ENCODE measurements at places on chromosomes 12 and 14.

DNA sequence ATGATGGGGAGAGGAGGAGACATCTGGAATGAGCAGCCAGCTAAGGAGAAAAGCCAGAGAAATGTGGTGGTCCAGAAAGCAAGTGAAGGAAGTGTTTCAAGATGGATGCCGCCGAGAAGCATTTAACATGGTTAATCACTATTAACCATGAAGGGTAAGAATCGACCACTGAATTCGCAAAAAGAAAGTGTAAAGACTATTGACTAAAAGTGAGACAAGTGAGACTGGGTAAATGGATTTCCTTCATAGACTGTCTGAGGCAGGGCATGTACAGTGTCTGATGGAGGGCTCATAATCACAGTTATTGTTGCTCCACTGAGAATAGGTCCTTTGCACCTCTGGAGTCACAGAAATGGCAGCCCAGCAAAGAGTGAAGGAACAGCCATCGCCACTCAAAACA, 25.3 kb upstream of the CLMN start:
- no peak for DNase-seq

- DNase-seq = no peak
These were observed 14.7 kb downstream of the BTBD7 start for GRCh38 chr14:93317875-93318807.

- no peak for DNase-seq
These were observed 11.4 kb downstream of the RPS6KL1 start for GRCh38 chr14:74911704-74912103.

DNA sequence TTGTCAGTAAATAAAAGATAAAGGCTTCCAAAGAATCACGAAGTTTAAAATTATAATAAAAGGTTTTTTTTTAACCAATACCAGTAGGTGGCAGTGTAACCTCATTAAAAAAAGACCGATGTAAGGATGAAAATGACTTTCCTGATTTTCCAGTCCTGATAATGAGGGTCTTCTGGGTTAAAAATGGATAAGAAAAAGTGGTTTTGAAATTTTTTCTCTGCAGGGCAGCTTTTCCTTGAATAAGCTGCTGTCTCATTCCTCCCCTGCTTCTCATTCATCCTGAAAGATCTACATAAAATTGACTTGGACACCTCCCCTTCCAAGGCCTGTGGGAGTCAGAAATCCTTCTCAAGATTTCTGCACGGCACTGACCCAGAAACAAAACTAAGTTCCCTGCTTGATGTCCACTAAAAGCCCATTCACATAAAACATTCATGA, 58.9 kb upstream of the FBXO33 start:
- no peak for DNase-seq

DNA sequence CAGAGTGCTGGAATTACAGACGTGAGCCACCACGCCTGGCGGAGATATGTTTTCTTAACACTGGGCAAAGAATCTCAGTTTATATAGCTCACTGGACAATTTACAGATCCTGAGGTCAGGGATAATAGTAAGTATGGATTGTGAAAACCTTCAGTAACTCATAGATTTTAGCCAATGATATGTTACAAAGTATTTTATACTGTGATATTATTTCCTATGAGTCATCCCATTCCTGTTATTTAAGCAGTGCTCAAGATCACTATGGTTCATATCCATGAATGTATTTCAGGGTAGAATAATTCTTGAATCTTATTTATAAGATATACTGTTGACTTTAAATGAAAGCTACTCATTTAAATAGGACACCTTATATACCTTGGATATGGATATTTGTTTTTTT, 107.2 kb downstream of the RAD51B start:
- DNase-seq = no peak

- DNase-seq = peak; percentile 52
These were observed 16.7 kb downstream of the TMEM132D start for GRCh38 chr12:129887101-129887500.

DNA sequence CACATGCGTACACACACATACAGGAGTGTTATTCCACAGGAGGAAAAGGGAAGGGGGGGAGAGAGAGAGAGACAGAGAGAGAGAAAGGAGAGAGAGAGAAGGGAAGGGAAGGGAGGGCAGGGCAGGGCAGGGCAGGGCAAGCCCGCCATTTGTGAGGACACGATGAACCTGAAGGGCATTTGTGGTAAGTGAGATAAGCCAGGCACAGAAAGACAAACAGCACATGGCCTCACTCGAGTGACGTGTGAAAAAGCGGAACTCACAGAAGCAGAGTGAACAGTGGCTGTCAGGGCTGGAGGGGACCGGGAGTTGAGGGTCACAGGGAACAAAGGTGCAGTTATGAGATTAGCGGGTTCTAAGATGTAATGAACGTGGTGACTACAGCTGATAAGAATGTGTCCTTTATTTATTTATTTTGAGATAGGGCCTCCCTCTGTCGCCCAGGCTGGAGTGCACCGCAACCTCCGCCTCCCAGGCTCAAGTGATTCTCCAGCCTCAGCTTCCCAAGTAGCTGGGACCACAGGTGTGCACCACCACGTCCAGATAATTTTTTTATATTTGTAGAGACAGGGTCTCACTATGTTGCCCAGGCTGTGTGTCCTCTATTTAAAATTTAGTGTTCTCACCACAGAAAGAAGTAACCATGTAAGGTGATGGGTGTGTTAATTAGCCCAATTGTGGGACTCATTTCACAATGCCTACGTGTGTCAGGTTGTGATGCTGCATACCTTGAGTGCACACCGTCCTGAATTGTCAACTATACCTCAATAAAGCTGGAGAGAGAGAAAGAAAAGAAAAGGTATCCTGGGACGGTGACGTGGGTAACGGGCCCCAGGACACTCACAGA, 18.7 kb upstream of the FBRSL1 start:
- no peak for DNase-seq

DNA sequence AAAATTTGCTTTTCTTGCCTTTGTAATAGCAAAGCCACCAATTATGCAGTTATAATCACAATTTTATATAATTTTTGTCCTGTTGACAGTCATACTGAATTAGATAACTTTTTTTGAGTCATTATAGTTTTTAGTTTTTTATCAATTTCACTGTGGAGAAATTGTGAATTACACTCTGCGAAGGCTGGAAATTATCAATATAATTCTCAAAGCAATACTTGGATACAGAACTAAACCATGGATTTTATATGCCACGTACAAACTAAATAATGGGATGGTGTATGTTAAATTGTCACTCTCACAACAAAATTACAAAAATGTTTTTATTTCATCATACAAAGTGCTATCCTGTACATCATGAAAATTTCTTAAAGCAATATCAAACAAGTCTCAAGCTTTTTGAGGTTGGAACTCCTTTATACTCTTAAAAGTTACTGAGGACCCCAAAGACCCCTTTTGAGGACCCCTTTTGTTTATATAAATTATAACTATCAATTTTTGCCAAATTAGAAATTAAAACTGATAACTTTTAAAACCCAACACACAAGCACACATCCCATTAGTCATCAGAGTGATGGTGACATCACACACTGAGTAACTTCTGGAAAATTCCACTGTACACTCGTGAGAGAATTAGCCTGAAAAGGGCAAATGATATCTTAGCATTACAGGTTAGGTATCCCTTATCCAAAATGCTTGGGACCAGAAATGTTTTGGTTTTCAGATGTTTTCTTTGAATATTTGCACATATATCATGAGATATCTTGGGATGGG, 19.8 kb upstream of the AQP2 start:
- DNase-seq = no peak

Data from NCI-H187 (cell line).